ENCODE measurements at places on chromosomes 2 and 18.

- no peak for DNase-seq
Observed at GRCh38 chr2:205766779-205767359, 84.6 kb downstream of the NRP2 start.

DNA sequence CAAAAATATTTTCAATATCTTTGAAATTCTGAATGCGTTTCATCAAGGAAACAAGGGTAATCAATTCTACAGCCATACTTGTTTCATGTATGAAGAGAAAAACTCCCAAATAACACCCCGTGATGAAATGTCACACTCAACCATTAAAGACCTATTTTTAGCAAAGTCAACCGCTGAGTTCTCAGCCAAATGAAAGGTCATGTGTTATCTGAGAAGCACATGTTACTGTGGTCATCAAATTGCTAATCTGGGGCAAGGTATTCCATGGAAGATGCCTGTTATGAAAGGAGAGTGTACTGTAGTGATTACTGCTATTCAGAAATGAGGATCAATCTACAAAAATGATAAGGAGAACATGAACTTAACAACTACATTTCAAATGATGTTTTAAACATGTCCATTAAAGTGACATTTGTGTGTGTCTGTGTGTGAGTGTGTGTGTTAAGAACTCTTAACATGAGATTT, 126.7 kb downstream of the BCL2 start:
- DNase-seq: no peak

DNA sequence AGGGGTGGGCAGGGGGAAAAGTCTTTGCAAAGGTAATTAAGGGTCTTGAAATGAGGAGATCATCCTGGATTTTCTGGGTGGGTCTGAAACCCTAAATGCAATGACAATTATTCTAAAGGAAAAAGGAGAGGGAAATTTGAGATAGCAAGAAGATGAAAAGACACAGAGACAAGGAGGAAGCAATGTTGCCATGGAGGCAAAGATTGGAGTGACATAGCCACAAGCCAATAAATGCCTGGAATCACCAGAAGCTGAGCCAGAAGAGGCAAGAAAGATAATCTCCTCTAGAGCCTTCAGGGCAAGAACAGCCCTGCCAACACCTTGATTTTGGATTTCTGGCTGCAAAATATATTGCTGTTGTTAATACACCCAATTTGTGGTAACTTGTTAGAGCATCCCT, 1246.3 kb upstream of the PIK3C3 start:
- no peak for DNase-seq

DNA sequence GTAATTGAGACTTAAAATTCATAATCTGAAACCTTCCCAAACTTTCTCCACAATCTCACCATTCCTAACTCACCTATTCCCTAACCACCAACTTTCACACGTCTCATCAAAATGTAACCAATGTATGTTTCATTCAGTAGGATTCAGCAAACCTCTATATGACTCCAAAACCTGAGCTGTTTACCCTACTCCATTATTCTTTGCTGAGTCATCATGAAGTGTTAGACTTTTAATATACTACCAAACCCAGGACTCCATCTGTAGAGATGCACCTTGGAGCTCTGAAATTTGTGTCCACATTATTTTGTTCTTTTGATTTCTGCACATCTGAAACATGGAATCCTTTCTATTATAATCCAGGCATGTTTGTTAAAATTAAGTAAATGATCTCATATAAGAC, 727.0 kb upstream of the PIK3C3 start:
- DNase-seq: no peak

- no peak for DNase-seq
Observed at GRCh38 chr2:51201295-51201694, 169.4 kb upstream of the NRXN1 start.

DNA sequence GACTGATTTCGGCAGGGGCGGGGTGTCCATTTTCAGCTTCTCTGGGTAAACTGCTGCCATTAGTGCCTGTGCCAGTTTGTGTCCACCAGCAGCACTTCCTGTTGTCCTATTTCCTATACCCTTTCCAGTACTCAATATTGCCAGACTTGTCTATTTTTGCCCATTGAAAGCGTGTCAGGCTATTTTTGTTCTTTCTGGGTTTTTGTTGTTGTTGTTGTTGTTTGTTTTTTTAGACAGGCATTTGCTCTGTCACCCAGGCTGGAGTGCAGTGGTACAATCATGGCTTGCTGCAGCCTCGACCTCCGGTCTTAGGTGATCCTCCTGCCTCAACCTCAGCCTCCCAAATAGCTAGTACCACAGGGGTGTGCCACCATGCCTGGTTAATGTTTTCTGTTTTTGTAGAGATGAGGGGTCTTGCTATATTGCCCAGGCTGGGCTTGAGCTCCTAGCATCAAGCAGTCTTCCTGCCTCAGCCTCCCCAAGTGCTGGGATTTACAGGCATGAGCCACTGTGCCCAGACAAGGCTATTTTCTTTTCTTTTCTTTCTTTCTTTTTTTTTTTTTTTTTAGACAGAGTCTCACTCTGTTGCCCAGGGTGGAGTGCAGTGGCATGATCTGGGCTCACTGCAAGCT, 8.5 kb downstream of the PRELID3A start:
- no peak for DNase-seq

DNA sequence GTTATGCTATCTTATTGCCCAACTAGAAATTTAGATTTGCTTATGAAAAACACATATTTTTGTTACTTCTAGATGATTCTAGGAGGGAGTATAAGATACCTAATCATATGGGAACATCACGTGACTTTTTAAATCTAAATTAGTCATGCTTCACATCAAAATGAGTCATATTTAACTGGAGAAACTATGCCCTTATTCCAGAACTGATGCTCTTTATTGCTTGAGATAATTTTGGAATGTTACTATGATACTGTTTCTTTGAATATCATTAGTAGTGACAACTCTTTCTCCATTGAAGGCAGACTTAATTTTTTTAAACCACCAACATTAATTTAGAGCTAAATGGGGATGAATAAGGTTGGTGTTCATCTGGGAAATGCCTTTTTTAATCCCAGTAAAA, 19.9 kb upstream of the ELAC1 start:
- DNase-seq: no peak

DNA sequence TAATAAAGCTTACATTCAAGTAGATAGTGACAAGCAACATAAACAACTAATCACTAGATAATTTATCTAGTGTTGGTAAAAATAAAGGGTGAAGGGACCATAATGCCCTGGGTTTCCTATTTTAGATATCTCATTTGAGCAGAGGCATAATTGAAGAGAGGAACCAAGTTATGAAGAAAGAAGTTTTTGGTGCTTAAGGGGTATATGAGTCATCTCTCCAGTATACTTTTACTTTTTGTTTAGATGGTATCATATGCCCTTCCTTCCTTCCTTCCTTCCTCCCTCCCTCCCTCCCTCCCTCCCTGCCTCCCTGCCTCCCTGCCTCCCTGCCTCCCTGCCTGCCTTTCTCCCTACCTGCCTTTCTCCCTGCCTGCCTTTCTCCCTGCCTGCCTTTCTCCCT, 1053.5 kb upstream of the CELF4 start:
- DNase-seq: no peak

GRCh38 chr18:26710470-26711096, 154.9 kb downstream of the AQP4 start:
- DNase-seq: no peak

GRCh38 chr2:155846259-155846658, 486.3 kb downstream of the NR4A2 start:
- DNase-seq: no peak

Measured in AG04450 (cell line).